ENCODE measurements at places on chromosomes 3 and 15. TPM values are rescaled to one million over a fixed set of nuclear protein-coding genes. Genes with fewer than 3 reads are reported as not detected.

GRCh38 chr3:101913168-101913567 is 63.9 kb downstream of the NFKBIZ start:
- DNase-seq, result no peak

GRCh38 chr3:187445356-187445755 is 77.2 kb downstream of the RTP4 start:
- no peak for DNase-seq

DNA sequence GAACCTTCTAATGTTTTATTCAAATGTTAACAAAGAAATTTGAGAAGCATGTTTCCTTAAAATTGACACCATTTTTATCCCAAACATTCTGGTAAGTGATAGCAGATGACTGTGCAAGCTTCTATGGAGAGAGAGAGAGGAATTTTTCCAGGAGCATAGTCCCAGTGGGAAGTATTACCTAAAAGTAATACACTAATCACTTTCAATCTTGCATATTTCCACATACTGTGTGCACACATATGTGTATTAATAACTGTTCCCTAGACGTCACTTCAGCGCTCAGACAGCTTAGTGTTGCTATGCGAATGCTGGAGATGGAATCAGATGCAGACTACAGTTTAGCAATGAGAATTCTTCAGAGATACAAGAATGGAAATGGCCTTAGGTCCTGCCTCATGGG is 424.3 kb upstream of the TPRG1 start:
- peak; percentile 70 for DNase-seq

DNA sequence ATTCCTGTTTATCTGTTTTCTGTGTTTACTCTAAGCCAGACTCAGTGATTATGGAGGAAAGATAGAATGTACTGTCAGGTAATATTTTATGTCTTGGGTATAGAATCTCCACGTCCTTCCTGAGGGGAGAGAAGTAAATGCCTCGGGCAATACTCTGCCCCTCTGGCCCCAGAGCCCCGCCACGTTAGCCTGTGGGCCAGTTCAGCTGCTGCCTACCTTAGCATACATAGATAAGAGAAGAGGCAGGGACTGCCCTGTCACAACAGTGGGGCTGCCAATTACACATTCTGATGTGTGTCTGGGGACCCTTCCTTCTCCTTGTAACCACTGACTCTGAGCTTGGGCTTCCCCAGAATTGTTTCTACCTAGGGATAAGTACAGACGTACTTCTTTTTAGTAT is 347.7 kb upstream of the ATP11B start:
- DNase-seq, result no peak

GRCh38 chr3:149481056-149481455 is 6.6 kb downstream of the TM4SF4 start:
- no peak for DNase-seq

- DNase-seq, result no peak
These were observed 103.3 kb upstream of the PRR23E start for GRCh38 chr3:127089486-127090145.

GRCh38 chr3:101976473-101976872 is 127.2 kb downstream of the NFKBIZ start:
- no peak for DNase-seq

- no peak for DNase-seq
These were observed 214.9 kb downstream of the IL20RB start for GRCh38 chr3:137172728-137173127.

GRCh38 chr3:10627884-10628572 is 122.6 kb upstream of the ATP2B2 start:
- DNase-seq, result no peak

DNA sequence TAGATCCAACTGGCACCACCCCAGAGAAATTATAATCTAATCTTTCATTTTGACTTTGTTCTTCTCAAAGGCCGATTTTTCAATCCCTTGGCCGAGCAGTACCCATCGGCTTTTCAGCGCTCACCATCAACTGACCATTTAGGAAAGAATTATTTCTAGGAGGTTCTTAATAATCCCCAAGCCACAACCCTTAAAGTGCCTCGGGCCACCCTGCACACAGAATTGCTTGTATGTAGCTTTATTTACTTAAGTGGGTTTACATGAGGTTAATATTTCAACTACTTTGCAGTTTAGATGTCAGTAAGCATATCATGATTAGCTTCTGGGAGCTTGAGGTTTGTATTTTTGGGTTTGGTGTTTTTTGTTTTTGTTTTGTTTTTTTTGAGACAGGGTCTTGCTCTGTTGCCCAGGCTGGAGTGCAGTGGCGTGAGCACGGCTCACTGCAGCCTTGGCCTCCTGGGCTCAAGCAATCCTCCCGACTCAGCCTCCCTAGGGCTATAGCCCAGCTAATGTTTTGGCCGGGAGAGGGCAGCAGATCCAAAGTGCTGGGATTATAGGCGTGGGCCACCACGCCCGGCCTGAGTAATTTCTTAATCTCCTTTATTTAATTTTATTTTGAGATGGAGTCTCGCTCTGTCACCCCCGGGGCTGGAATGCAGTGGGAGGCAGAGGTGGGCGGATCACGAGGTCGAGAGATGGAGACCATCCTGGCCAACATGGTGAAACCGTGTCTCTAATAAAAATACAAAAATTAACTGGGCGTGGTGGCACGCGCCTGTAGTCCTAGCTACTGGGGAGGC is 801 bp upstream of the CDAN1 start:
- no peak for DNase-seq

DNA sequence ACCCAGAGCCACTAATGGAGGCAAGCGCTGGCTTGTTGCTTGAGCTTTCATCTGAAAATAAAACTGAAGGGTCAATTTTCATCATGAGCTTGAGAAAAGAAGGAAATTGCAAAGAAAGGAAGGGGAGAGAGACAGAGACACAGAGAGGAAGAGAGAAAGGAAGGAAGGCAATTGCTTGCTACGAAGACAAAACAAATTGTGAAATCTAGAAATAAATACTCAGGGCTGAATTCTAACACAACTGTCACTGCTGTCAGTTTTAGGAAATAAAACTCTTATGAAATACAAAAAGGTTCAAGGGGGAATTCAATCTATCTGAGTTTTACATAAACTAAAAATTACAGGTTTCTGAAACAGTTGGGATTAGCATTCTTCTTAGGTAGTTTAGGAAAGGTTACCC is 36.7 kb downstream of the FOXP1 start:
- DNase-seq, result no peak

- no peak for DNase-seq
These were observed 493.3 kb downstream of the MAGI1 start for GRCh38 chr3:65545429-65545828.

GRCh38 chr3:87771337-87772192 is 287.2 kb downstream of the CGGBP1 start:
- no peak for DNase-seq

- DNase-seq, result no peak
These were observed 75.1 kb downstream of the TNIK start for GRCh38 chr3:171385086-171385485.

DNA sequence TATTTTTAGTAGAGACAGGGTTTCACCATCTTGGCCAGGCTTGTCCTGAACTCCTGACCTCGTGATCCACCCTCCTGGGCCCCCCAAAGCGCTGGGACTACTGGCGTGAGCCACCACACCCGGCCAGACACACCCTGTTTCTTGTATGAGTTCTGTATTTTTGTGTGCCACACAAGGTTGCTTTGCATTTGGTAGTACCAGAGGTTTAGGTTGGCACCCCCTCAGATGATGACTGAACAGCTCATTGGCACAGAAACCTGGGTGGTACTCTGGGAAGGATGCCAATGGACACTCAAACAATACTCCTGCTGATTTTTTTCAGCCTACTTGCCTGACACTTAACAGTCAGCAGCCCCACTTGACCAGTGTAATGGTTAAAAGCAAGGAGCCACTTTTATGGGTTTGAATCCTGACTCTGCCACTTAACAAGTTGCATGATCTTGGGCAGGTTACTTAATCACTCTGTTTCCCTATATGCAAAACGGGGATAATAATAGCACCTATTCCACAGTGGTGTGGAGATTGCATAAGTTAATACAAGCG is 39.2 kb upstream of the BCL2A1 start:
- DNase-seq, result peak; percentile 18

DNA sequence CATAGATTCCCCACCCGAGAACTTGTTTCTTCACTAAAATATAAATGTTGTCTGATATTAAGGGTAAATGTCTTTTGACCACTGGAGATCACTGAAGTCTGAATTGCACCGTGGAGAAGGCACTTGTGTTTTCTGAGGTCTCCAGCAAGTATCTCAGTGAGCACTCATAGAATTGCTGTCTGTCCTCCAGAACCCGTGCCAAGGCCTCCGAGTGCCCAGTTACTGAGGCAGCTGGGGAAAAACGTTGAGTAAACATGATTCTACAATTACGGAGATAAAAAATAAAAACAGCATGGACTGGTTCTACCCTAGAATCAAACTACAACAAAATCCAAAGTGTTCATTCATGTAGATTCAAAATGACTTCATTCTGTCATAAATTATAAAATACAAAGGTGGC is 60.0 kb downstream of the MLH1 start:
- no peak for DNase-seq

- DNase-seq, result no peak
These were observed 45.5 kb downstream of the PHLDB2 start for GRCh38 chr3:111904376-111905241.

GRCh38 chr3:39114456-39114855 is 7.0 kb downstream of the TTC21A start:
- DNase-seq, result no peak

DNA sequence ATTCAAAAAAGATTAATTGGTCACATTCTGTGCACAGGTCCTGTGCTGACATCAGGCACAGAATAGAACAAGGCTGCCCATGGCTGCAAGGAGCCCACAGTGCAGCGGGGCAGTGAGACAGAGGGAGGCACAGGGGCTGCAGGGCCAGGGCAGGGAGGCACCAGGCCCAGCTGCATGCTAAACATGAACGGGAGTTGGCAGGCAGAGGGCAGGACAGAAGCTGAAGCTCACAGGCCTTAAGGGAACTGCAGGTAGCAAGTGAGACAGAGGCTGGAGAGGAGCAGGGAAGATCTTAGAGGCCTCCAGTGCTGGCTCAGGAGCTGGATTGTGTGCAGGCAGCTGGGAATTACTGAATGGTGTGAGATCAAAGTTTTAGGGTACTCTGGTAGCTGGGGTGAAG is 26.2 kb downstream of the IDH3A start:
- DNase-seq, result no peak

GRCh38 chr3:70933105-70933810 is 620.8 kb upstream of the MDFIC2 start:
- no peak for DNase-seq

- DNase-seq, result no peak
These were observed 220.5 kb downstream of the CTNNB1 start for GRCh38 chr3:41419809-41420208.

- DNase-seq, result no peak
These were observed 34.2 kb downstream of the LIMD1 start for GRCh38 chr3:45628746-45629145.

- no peak for DNase-seq
These were observed 51.5 kb downstream of the TJP1 start for GRCh38 chr15:29770796-29771195.

- DNase-seq, result no peak
These were observed 133.6 kb upstream of the MRPL3 start for GRCh38 chr3:131636266-131636775.

DNA sequence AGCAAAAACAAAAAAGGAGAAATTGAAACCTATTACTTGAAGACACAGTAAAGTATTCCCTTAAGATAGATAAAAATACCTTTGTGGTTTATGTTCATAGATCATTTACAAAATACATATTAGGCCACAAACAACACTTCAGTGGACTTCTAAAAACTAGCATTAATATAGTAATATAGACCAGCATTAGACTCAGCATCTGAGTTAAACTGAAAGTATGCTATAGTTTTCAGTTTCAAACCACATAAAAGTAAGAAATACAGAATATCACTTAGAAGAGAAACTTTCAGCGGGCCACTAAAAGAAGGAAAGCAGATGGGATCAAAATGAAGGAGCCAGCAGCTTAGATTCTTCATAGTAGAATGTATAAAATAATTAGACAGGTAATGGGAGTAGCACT is 86.6 kb downstream of the MSL2 start:
- no peak for DNase-seq

- no peak for DNase-seq
These were observed 282.8 kb upstream of the ALCAM start for GRCh38 chr3:105083945-105084344.

- DNase-seq, result no peak
These were observed 6.7 kb downstream of the TYRO3 start for GRCh38 chr15:41565702-41566101.

GRCh38 chr3:39449796-39450195 is 17.7 kb upstream of the MOBP start:
- no peak for DNase-seq

DNA sequence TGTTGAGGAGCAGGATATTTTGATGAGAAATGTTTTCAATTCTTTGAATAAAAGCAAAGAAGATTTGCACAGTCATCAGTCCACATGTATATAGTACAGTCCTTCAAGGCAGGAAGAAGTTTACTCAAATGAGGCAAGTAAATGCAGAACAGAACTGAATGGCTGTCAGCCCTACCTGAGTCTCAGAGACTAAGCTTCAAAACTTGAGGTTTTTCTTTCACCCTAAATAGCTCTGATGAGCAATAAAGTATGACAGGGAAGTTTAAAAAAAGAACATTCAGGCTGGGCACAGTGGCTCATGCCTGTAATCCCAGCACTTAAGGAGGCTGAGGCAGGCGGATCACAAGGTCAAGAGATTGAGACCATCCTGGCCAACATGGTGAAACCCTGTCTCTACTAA is 232.5 kb downstream of the SUCLG2 start:
- no peak for DNase-seq

SLC28A2 gene
- total RNA-seq, result not detected

PLA2G4D gene
- total RNA-seq, result 0.06 TPM

GUCA1C gene
- not detected for total RNA-seq

PLSCR5 gene
- total RNA-seq, result 2.9 TPM

PPARG gene
- 7.1 TPM for total RNA-seq

SLC7A14 gene
- total RNA-seq, result 48.9 TPM

LMOD3 gene
- total RNA-seq, result 0.50 TPM

CCDC80 gene
- total RNA-seq, result 59.0 TPM

CIB2 gene
- 18.2 TPM for total RNA-seq

STOML1 gene
- total RNA-seq, result 32.0 TPM

B2M gene
- total RNA-seq, result 1,593 TPM

ST6GAL1 gene
- total RNA-seq, result 28.9 TPM

GABRR3 gene
- total RNA-seq, result not detected

SKOR1 gene
- total RNA-seq, result 3.0 TPM

RETNLB gene
- not detected for total RNA-seq

All from spinal cord (tissue), 10 donors.